ENCODE measurements at places on chromosomes 5 and 9.
A peak's percentile ranks its signal among the peaks of the same experiment; 100 is the strongest.

GRCh38 chr9:99907208-99907532 is 716 bp downstream of the STX17 start:
- no peak for DNase-seq

GRCh38 chr5:3010953-3011763 is 259.7 kb upstream of the IRX2 start:
- DNase-seq, result no peak

GRCh38 chr5:9409413-9409960 is 136.4 kb downstream of the SEMA5A start:
- no peak for DNase-seq

GRCh38 chr5:38448568-38449350 is 107.7 kb downstream of the LIFR start:
- no peak for DNase-seq

DNA sequence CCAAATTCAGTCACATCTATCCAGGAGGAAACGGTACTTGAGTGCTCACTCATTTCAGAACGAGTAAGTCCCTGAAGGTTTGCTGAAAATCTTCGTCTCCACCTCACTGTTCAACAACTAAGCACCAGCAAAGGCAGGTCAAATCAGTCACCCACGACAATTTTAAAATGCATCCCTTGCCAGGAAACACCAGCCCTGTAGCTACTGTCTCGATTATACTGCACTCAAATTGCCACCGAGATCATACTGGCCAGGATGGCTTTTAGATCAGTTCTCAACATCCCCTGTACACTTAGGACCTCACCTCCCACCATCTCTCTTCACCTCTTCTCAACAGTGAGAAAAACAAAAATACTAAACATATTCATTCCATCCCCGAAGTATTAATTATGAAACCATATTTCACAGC is 298.6 kb downstream of the AGTPBP1 start:
- no peak for DNase-seq

GRCh38 chr9:85451680-85452079 is 290.1 kb downstream of the AGTPBP1 start:
- no peak for DNase-seq

- no peak for DNase-seq
Measured at GRCh38 chr9:16179566-16179965, 626.7 kb downstream of the CCDC171 start.

- DNase-seq, result peak; percentile 29
Measured at GRCh38 chr9:2015581-2016407, 647 bp downstream of the SMARCA2 start.

GRCh38 chr9:87119328-87119881 is 172.1 kb upstream of the GAS1 start:
- no peak for DNase-seq

GRCh38 chr5:177530638-177531037 is 13.9 kb upstream of the DDX41 start:
- no peak for DNase-seq

- no peak for DNase-seq
Measured at GRCh38 chr9:1726993-1727759, 288.0 kb upstream of the SMARCA2 start.

DNA sequence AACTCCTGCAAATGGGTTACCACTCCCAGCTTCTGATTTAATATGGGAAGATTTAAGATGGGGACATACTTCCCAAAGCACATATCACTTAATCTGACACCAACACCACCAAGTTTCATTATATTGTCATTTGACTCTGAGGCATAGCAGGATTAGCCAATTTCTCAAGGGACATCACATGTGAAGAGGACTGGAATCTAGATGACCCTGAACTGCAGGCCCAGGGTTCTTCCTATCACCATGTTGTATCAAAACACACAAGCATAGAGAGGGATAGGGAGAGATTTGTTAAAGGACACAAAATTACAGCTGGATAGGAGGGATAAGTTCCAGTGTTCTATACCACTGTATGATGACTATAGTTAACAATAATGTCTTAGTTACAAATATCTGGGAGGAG is 168.3 kb upstream of the PPP2R2B start:
- DNase-seq, result no peak

DNA sequence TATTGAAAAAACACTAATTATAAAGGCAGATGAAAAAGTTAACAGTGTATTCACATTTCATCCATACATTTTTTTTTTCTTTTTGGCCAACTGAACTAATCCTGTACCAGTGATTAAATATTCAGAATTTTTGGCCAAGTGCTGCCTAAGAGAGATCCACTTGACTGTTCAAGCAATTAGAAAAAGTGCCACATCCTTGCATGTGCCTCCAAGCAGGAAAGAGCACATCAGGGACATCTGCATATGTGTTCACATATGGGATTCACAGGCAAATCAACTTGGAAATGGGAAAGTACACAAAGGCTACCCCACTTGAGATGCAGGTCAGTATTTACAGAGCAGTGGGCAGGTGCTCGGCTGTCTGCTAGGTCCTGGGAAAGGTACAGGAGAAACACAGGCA is 163.3 kb upstream of the LHFPL2 start:
- DNase-seq, result no peak

GRCh38 chr9:124724415-124725067 is 46.6 kb downstream of the NR6A1 start:
- DNase-seq, result no peak

- no peak for DNase-seq
Measured at GRCh38 chr9:87643107-87643650, 82.7 kb upstream of the CTSL start.

GRCh38 chr5:79186021-79186420 is 49.9 kb upstream of the JMY start:
- DNase-seq, result no peak

- no peak for DNase-seq
Measured at GRCh38 chr9:72554221-72554641, 32.8 kb downstream of the TMC1 start.

- DNase-seq, result no peak
Measured at GRCh38 chr5:133638436-133638835, 26.1 kb upstream of the FSTL4 start.

- DNase-seq, result no peak
Measured at GRCh38 chr5:66960369-66961137, 236.0 kb downstream of the CD180 start.

DNA sequence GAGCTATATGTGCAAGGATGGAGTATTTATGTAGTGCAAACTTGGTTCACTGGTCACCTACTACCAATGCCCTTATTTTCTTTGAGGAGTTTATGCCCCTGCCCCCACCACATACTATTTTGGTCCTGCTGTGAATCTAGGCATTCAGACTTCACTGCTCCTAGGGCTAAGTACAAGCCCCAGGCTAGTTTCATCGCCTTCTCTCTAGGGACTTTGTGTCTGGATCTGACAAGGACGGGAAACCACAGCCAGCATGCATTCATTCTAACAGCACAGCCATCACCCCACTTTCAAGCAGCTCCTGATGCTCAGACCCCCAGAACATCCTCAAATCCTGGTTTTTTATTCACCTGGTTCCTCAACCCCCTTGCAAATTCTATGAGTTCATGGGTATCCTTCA is 56.8 kb downstream of the DRD1 start:
- DNase-seq, result no peak

GRCh38 chr5:181173027-181173419 is 25.6 kb downstream of the OR2V2 start:
- DNase-seq, result no peak
